Panc1 (cell line): ENCODE measurements at places on chromosomes 4 and X. TPM values are rescaled to one million over a fixed set of nuclear protein-coding genes. Genes with fewer than 3 reads are reported as not detected.

The ADGRG2 gene
- 2.0 TPM for total RNA-seq

DNA sequence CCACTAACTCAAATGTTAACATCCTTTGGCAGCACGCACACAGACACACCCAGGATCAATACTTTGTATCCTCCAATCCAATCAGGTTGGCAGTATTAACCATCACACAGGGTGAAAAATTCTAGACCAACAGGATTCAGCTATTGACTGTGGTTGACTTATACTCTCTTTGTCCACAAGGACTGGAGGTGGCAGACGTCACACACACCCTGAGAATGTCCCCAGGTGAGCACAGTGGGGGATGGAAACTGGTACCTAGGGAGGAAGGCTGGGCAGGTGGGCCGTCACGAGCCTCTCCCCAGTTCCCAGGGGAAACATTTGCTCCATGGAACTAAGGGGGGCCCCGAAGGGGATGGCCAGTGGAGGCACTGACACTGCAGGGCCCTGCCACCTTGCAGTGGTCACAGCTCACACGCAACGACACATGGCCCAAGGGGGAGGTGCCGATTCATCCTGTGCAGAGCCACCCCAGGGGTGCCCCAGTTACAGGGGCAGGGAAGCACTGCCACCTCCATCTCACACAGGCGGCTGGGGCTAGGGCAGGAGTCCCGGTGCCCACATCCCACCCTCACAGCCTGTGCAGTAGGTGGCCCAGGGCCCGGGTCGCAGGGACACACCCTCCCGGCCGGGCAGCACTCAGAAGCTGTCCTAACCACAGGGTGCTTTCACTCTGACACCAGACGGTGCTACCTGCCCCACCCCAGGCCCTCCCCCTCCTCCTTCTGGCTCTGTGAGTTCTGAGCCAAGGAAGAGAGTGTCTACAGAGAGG, 17.4 kb downstream of the ZFYVE28 start:
- no peak for DNase-seq

- no peak for DNase-seq
These were observed 392.8 kb downstream of the RAPGEF2 start for GRCh38 chr4:159495515-159496236.

- no peak for DNase-seq
These were observed 24.9 kb downstream of the CD99L2 start for GRCh38 chrX:150873616-150874015.

DNA sequence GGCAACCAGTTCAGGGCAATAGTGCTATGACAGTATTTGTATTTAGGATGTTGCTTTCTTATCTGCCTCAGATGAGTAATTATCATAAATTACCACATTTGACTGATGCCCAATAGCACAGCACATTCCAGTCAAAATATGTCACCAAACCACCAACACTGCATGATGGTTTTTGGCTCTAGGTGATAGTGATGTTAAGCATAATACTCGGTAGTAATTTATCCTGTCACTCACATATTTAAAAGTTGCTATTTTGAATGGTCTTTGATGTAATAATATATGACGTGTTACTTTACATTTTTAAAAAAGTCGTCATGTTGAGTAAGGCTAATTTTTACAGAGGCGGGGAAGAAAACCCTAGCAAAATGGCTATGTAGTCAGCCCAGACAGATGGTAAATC, 42.5 kb downstream of the UNC5C start:
- DNase-seq, result no peak

The SRD5A3 gene
- total RNA-seq, result 17.0 TPM

The EOLA2 gene
- total RNA-seq, result 75.0 TPM

DNA sequence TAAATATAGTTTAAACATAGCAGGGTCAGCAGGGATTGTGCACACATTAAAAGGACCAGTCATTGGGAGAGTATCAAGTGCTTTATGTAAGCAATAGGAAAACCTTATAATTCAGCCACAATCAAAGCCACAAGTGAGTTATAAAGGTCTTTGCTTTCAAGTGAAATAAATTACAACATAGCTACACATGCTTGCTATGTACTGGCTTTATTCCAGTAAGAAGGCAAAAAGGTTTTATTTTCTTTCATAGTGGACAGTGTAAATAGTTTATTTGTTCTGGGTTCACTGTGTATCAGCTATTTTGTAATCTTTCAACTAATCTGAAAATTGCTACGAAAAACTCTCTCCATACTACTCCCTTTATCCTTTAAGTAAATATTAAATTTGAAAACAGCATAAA, 691.4 kb downstream of the PCDH7 start:
- no peak for DNase-seq

- no peak for DNase-seq
These were observed 4.8 kb upstream of the IGFBP7 start for GRCh38 chr4:57114973-57115372.

- DNase-seq, result peak; percentile 2
These were observed 81.8 kb downstream of the MID1IP1 start for GRCh38 chrX:38882894-38883626.

DNA sequence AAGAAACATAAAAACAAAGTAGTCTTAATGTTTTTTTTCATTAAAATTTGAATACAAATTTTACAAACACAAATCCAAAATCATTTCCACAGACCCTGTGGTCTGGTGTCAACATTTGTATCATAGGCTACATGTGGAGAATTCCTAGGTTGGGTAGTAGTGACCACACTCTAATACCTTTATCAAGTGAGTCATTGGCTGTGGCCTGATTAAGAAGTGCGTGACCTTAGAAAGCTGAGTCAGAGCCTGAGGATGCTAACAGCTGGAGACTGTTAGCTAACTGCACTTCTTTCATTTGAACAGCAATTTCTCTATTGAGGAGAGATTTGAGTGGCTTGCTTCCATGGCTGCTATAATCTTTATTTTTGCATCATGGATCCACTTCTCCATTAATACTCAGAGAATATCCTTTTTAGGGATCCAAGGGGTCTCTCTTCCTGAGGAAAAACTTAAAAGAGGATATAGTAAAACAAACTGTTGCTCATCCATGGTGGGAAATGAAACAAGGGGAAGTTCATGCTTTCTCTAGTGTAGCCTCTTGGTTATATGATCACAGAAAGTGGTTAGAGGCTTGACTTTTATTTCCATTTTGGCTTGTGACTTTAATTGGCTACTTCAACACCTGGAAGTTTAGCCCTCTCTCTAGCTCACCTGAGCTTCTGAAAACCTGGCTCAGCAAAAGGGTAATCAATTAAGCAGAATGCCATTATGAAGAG, 335.8 kb downstream of the PABPC4L start:
- DNase-seq, result peak; percentile 24

DNA sequence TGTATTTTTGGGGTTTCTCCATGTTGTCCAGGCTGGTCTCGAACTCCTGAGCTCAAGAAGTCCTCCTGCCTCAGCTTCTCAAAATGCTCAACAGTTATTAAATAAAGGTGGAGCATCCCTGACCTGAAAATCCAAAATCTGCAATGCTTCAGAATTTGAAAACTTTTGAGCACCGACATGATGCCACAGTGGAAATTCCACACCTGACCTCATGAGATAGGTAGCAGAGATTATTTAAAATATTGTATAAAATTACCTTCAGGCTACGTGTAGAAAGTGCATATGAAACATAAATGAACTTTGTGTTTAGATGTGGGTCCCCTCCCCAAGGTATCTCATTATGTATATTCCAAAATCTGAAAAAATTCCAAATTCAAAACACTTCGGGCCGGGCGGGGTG, 42.7 kb upstream of the PDGFRA start:
- no peak for DNase-seq

DNA sequence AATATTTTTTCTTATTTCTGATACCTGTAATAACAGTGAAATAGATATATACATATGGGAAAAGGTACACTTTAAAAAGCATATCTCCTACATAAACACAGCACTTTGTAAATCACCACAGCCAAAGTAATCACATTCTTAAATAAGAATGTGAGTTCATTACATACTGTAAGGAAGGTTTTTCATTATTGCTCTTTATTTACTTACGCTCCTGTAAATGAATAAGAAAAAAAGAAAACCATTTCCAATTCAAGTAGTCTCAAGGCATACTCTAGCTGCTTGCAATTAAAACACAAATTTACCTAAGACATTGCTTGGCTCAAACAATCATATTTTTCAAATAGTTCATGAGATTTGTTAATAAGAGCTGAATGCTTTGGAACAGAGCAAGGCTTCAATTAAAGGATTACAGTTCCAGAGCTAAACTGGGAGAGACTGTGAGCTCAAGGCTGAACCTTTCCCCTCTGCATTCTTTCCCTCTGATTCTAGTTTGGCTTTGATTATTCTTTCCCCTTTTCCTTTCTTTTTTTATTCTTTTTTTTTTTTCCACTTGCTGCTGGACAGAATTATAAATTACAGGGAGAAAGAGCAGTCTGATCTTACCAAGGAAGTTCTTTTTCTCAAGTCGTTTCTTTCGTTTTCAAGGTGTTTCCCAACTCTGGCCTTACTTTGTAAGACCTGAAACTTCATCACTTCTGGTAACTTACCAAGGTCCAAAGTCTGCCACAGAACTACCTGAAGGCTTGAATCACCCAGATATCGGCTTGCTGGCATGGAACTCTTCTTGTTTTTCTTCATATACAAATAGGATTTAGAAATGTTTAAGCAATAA, 278.3 kb downstream of the INPP4B start:
- no peak for DNase-seq

- no peak for DNase-seq
These were observed 101.1 kb downstream of the TSPAN5 start for GRCh38 chr4:98557194-98557892.

GRCh38 chr4:71322425-71322824, 16.4 kb upstream of the SLC4A4 start:
- DNase-seq, result no peak

GRCh38 chr4:4486969-4487368, 54.9 kb downstream of the STX18 start:
- no peak for DNase-seq

The PDHA2 gene
- not detected for total RNA-seq

The GLRA2 gene
- not detected for total RNA-seq

GRCh38 chrX:122739770-122740169, 444.3 kb upstream of the GRIA3 start:
- no peak for DNase-seq

DNA sequence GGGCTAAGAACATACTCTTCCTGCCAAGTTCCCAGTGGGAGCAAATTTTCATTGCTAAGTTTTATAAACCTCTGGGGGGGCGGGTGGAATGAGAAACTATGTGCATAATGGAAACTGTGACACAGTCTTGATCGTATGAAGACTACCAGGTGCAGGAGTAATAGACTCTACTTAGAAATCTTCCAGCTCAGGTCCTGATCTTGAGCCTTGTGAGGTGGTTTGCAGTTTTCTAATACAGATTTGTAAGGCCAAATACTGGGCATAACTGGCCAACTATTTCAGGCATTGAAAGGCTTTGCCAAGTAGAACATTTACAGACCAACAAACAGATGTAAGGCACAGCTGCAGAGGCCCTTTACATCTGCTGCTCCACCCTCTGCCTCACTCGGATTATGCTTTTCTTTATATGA, 89.7 kb upstream of the CBR4 start:
- no peak for DNase-seq

The CENPVL2 gene
- not detected for total RNA-seq

DNA sequence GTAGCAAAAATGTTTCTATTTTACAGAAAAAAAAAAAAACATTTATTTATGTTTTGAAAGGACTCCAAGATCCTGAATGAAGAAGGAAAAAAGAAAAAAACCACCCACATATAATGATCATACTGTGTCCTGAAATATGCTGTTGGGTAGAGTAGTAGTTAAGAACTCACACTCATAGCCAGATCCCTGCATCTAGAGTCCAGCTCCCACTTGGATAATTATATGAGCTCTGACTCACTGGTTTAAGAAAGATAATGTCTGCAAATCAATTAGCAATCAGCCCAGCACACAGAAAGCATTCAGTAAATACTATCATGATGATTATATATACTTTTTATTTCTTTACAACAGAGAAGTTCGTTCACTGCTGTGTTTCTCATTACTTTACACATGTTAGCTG, 46.7 kb upstream of the MXRA5 start:
- DNase-seq, result no peak
